ENCODE measurements at places on chromosomes 1 and 21. TPM values are rescaled to one million over a fixed set of nuclear protein-coding genes. Genes with fewer than 3 reads are reported as not detected.

- no peak for DNase-seq
Observed at GRCh38 chr1:113949007-113949406, 19.9 kb downstream of the HIPK1 start.

DNA sequence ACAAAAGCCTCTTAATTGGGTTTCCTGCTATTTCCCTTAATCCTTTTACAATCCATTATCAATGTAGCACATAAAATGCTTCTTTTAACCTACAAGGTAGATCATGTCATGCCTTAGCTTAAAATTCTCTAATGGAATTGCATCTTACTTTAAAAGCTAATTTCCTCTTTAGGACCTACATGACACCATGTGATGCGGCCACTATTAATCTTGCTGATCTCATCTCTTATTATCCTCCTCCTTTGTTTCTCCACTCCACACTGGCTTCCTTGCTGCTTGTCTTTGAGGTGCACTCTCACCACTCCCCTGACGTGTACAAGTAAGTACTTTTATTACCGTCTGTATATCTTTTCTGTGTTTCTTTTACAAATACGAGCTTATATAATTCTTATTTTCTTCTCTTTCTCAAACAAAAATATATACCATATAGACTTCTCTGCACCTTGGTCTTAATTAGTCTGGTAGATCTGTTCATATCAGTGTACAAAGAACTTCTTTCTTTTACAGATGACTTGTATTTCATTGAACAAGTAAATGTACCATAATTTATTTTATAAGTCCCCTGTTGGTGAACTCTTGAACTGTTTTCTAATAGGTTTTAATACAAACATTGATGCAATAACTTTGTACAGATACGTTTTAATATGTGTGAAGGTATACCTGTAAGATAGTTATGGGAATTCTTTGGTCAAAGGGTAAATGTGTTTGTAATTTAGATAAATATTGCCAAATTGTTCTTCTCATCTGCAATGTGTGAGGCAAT is 28.2 kb downstream of the GPR88 start:
- DNase-seq = no peak

DNA sequence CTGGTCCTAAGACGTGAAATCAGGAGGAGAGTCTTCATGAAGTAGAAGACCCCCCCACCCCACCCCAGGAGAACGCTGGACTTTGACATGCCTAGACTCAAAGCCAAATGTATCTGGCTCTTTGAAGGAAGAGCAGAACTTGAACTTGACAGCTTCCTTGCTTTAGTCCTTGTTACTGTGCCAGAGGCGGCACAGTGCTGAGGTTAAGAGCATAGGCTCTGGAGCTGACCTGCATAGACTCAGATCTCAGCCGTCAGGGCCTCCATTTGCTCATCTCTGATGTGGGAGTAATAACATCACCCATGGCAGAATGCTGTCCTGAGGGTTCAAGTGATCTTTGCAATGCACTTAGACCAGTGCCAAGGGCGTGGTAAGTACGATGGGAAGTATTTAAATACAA is 39.0 kb downstream of the COL6A1 start:
- no peak for DNase-seq

DNA sequence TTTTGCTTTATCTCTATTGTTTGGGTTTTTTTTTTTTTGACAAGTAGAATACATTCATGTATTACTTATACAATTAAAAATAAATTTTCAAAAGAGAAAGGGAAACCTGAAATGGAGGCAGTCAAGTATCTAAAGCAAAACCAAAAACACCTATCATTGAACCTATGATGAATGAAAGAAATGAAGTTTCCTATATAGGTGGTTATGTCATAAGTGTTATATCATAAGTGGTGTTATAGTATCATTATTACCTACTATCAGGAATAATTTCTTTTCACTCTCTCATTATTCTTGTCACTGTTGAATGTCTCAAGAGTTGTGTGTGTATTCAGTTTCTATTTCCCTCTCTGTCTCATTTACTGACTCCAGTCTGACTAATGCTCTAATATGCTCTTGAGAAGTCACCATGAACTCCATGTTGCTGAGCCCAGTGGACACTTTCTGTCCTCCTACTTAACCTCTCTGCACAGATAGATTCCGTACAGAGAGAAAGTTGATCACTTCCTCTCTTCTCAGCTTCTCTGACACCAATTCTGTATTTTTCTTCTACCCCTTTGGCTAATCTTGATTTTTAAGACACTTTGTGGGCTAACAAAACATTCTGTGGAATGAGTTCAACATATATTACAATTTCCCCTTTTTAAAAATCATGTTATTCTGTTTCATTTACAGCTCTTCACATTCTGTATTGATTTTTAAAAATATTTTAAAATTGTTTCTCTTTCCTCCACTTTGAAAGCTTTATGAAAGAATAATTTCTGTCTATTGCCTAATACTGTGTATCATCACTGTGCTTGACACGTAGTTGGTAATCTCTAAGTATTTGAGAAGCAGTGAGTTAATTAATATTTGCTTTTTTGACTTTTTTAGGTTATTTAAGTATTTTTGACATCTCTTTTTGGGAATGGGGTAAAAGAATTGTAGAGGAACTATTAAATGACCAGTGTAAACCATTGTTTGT is 50.1 kb downstream of the RASAL2 start:
- no peak for DNase-seq

DNA sequence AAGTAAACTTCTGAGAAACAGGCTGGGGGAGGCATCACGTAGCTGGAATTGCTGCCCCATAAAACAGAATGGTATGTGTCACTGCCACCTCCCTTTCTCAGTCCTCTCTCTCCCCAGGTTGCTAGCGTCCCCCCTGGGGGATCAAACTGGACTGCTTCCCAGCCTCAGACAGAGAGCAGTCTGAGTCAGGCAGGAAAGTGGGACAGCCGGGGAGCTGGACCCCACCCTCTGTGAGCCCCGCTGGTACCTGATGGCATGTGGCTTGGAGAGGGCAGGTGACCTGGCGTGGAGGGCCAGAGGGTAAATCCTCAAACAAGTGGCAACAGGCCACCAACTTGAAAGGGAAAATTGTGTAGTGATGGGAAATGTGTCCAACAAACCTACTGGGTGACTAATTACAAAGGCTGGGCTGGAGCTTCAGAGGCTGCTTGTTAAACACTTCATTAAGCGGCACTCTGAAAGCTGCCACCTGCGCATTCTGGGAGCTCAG is 1.0 kb upstream of the SFN start:
- DNase-seq = no peak

GRCh38 chr1:178098262-178098661 is 4.4 kb downstream of the RASAL2 start:
- DNase-seq = no peak

DNA sequence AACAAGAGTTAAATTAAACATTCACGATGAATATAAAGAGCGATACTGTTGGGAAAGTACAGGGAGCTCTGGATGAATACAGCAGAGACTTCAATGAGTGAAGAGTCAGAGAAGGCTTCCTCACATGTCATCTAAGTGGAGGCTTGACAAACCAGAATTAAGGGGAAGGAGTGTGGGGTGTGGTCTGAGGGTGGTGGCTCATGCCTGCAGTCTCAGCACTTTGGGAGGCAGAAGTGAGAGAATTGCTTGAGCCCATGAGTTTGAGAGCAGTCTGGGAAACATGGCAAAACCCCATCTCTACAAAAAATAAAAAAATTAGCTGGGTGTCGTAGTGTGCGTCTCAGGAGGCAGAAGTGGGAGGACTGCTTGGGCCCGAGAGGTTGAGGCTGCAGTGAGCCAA is 8.7 kb downstream of the SDHB start:
- no peak for DNase-seq

DNA sequence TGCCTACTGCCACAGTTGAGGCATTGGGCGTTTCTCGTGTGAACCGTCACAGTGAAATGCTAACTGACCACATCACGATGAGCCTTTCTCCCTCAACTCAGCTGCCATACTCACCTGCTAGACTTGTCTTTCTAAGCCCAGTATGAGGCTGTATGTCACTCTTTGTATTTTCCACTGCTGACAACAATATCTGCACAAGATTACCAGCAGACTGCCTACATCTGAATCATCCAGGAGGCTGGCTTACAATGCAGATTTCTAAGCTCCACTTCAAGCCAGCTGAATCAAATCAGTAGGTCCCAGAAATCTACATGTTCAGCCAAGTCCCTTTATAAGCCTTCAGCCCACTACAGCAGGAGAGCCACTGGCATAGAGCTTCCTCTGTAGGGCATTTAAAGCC is 355.0 kb upstream of the DUSP10 start:
- DNase-seq = no peak

DNA sequence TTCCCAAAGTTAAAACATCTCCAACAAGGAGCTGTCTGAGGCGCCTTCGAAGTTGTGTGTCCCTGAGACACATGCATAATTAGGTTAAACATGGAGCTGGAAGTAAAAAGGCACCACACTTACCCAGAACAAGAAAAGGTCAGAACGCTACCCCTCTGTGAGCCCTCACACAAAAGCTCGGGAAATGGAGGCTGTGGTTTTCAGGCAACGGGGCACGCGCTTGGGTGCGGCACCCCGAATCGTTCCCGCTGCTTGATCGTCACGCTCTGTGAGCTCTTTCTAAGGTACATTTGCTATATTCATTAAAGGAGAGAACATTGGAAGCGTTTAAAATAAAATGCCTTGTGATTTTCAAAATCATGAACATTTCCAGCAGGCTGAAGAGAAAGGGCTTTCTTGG is 12.5 kb downstream of the CAPN8 start:
- no peak for DNase-seq

DNA sequence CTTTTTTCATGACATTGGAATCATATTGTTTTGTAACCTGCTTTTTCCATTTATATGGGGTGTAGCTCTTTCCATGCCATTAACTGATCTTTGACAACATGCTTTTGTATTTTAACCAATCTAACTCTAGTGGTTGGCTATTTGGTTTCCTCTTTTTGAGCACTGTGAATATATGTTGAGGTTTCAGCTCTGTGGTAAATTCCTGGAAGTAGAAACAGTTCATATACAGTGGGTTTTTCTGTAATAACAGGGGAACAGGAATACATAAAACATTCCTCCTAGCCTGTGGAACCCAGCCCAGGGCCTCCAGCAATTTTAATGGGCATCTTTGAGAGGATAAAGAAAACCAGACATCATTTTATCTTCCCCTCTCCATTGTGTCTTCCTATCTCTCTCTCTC is 17.4 kb downstream of the AZIN2 start:
- no peak for DNase-seq

Gene PSRC1
- 141 TPM for total RNA-seq

Gene AADACL3
- total RNA-seq = 0.22 TPM

Gene FABP3
- 14.4 TPM for total RNA-seq

Gene PLEKHG5
- 27.4 TPM for total RNA-seq

Gene SRSF4
- total RNA-seq = 76.6 TPM

Gene OR2AK2
- total RNA-seq = not detected

Measured in H7 (cell line).